ENCODE measurements at places on chromosomes 2 and 18.

GRCh38 chr18:60188958-60189357, 183.6 kb downstream of the MC4R start:
- DNase-seq: peak; percentile 4

- no peak for DNase-seq
Measured at GRCh38 chr2:119764832-119765231, 5.1 kb downstream of the PTPN4 start.

DNA sequence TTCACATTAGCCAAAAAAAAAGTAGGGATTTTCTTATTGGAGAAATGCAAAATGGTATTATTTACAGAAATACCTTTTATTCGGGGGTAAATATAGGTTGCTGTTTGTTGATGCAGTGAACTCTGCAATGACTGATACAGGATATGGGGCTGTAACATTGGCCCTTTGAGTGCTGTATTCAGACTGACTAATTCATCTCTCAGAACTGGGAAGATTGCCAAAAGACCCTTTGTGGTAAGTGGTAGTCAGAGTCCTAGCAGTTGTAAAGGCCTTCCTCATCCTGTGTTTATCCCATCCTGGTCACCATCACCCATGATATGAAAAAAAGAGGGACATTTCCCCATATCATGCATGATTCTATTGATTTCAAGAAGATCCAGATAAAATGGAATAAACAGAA, 14.0 kb upstream of the DCC start:
- DNase-seq: no peak

GRCh38 chr2:219356834-219357233, 24.3 kb upstream of the RESP18 start:
- no peak for DNase-seq

- DNase-seq: no peak
Measured at GRCh38 chr2:218638372-218638771, 21.1 kb downstream of the ZNF142 start.

- DNase-seq: no peak
Measured at GRCh38 chr2:55415300-55415699, 4.4 kb downstream of the CCDC88A start.

DNA sequence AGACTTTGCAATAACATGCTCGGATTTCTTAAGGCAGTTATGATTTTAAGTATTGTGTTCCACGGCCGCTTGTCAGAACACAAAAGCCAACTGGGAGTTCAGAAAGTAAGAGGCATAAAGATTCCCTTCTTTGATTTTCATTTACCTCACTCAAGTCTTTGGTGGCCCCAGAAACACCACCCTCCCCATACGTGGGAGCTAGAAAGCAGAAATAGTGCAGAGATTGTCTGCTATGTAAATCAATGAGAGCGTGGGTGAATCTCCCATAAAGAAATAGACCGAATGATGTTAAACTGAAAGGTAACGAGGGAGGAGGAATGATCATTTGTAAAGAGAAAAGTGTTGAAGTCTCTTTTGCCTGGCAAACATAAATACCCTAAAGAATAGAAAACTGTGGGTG, 322.1 kb upstream of the ETAA1 start:
- DNase-seq: no peak

DNA sequence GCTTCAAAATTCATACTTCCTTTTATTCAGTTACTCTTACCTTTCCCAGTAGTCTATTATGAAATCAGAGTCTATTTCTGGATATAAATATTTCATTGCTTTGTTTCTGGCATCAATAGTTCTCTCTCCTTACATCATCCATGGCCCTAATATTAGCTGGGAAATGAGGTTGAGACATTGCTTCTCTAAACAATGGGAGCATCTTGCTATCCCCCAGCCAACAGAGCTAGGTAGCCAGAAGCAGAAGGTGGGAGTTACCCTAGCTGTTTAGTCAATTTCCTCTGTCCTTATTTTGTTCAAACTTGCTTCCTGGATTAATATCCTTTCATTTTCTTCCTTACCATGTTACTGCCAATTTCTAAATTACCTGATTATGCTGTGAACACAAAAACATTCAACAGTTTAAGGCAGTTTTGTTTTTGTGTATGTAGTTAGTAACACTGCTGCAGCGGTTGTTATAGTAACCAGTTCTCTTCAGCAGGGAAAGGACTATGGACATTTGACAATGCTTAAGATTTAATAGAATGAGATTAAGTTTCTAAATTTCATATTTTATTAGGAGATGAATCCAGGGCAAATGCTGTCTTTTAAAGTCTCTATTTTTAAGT, 160.5 kb upstream of the KCNJ3 start:
- DNase-seq: no peak

- DNase-seq: peak; percentile 31
Measured at GRCh38 chr2:152405206-152406118, 70.5 kb downstream of the FMNL2 start.

GRCh38 chr2:101617188-101617587, 80.3 kb upstream of the MAP4K4 start:
- peak; percentile 39 for DNase-seq

GRCh38 chr2:125745514-125745913, 910.4 kb upstream of the GYPC start:
- DNase-seq: no peak

- no peak for DNase-seq
Measured at GRCh38 chr2:12514631-12515437, 201.9 kb upstream of the TRIB2 start.

GRCh38 chr2:105113616-105114291, 75.9 kb downstream of the MRPS9 start:
- DNase-seq: no peak

- DNase-seq: no peak
Measured at GRCh38 chr2:25938345-25938744, 44.0 kb downstream of the KIF3C start.

- DNase-seq: peak; percentile 48
Measured at GRCh38 chr2:201254081-201254730, 6.1 kb upstream of the CASP8 start.
